BJ (cell line): ENCODE measurements at places on chromosomes 1 and 21.

- no peak for DNase-seq
Observed at GRCh38 chr1:5250336-5250735, 595.9 kb downstream of the AJAP1 start.

DNA sequence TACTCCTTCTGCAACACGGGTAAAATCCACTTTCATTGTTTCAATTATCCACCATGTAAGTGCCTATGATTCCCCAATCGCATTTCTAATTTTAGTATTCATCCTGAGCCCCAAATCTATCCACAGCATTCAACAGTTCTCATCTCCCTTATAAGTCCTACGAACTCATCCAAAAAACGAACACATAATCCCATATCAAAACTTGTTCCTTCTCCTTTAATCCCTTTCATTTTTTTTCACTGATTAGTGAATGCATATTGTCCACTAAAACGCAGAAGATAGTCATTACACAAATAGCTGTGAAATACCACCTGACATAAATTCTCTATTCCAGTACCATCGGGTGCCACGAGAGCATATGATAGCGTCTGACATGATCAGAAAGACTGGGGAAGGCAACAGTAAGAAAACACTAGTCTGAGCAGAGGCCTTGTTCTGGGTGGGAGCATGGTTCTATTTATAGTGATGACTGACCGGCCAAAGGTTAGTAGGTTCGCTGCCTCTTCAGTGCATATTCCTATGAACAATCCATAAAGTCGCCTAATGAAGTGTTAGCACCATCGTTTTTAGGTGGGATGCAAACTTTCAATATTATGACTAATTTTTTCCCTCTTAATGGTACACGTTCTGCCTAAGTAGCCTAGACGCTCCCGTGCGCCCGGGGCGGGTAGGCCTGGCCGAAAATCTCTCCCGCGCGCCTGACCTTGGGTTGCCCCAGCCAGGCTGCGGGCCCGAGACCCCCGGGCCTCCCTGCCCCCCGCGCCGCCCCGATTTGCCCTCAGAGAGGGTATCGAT, 648 bp downstream of the ATP5PF start:
- DNase-seq: no peak

- peak; percentile 48 for DNase-seq
Observed at GRCh38 chr1:82565146-82565545, 764.4 kb downstream of the ADGRL2 start.

GRCh38 chr1:151243683-151244216, 10.8 kb upstream of the PSMD4 start:
- DNase-seq: no peak

DNA sequence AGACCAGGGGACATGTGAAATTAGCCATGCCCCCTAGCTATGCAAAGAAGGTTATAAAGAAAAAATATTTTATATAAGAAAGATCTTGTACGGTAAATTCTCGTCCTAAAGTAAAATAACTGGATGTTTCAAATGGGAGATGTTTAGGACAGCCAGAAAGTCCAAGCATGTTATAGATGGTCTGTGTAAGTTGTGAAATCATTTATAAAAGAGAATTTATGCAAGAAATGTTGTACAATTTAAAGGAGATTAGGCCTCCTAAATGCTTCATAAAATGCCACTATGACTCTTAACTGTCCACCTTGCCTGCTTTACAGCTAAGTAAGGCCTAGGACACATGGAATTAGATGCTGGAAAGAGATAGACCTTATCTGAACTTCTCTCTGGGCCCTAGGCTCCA, 118.1 kb upstream of the POGK start:
- DNase-seq: no peak

- DNase-seq: no peak
Observed at GRCh38 chr1:198641966-198642668, 3.3 kb downstream of the PTPRC start.

- DNase-seq: no peak
Observed at GRCh38 chr1:89022167-89022959, at the start of gene GBP3. Gene GBP3 (minus strand): TSS chr1:89022866. CDS start chr1:89020721, 2,145 bp downstream.

DNA sequence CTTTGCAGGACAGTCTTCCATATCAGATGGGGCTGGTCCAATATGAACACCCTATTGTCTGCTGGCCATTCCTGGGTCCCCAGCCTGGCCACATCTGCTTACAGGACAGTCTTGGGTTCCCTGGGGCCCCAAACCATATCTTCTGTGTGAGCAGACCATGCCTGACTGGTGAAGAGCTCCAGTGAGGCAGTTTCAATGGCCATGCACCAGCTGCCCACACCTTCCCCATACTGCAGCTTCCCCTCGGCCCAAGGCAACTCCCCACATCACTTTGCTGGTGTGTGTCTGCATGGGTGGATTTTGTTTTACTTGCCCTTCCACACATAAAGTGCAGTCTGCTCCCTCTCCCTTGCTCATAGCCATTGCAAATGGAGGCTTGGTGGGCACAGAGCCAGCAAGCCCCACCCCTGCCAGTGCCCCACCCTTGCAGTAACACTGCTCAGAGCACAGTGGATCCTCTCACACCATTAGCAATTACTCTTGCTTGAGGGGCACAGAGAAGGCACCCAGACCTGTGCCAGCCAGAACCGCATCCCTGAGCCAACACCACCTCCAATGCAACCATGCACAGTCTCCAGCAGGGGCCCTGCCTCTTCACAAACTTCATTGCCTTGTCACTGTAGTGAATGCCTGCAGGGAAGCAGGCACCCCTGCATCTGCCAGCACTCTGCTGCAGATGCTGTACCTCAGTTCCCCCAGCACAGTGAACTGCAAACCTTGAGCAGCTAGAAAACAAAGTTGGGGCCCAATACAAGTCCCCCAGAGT, 474.5 kb upstream of the BEND5 start:
- DNase-seq: no peak

DNA sequence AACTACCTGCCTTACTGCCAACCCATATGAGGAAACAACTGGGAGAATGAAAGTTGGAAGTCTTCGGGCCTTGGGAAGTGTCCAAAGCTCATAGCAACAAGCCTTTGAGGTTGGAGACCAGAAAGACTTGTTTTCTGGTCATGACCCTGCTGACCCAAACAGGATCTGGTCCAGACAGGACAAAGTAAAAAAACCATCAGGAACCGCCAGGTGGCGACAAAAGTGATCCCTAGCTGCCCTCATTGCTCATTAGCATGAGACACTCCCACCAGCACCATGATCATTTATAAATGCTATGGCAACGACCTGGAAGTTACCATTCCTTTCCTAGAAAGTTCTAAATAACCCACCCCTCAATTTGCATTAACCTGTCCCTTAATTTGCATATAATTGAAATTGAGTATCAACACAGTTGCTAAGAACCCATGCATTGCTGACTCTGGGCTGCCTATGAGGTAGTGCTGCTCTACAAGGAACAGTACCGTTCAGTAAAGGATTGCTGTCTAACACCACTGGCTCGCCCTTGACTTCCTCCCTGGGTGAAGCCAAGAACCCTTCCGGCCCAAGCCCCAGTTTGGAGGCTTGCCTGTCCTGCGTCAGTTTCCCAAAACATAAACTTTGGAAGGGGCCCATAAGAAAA, 89.0 kb downstream of the URB2 start:
- no peak for DNase-seq

GRCh38 chr1:159861218-159861617, 1.2 kb downstream of the VSIG8 start:
- DNase-seq: no peak

DNA sequence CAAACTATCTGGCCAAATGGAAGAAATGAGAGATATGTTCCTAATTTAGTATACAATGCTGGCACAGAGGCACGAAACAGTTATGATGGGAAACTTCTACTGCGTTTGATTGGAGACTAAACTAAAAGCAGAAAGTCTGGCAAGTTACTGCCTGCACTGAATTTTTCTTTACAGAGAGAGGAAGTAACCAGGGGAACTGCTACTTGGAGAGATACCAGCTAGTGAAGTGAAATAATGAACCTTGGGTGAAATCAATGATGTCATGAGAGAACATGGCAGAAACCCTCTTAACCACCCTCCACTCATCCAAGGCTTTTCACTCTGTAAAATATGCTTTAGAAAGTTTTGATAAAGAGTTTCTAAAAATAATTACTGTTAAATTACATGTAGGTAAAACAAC, 29.3 kb downstream of the NIBAN1 start:
- DNase-seq: no peak

DNA sequence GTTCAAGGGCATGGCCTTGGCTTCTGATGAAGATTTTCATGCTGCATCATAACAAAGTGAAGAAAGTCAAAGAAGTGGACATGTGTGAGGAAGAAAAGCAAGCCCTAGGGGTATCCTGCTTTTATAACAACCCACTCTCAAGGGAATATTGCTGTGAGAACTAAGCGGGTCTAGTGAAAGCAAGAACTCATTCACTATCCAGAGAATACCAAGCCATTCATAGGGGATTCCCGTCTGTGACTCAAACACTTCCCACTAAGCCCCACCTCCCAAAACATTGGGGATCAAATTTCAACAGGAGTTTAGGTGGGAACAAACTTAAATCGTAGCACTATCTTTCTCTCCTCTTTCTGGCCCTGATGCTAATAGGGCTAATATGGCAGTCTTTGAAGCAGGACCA, 98.5 kb upstream of the CTTNBP2NL start:
- DNase-seq: no peak

- DNase-seq: no peak
Observed at GRCh38 chr1:36768486-36769178, 265.7 kb downstream of the GRIK3 start.

DNA sequence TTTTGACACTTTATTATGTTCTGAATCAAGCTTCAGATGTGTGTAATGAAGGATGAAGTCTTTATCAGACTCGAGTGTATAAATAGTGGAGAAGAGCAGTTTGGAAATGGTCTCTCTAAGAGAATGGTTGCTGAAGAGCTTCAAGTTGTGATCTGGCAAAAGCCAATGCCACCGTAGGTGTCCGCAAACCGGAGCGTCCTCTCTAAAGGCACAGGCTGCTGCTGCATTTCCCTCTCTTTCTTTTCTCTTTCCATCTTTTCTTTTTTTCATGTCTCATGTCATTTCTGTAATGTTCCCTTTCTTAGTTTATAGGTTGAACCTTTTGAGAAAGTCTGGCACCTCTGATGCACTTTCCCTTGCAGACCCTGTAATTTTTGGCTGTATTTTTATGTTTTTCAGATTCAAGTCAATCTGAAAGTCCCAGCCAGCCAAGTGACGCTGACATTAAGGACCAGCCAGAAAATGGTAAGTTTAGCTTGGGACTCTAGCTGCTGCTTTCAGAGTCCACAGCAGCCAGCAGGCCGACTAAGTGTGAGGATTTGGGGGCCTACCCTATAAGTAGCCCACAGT, 194.8 kb downstream of the NFIA start:
- DNase-seq: no peak

- DNase-seq: no peak
Observed at GRCh38 chr1:151043163-151043562, 4.4 kb upstream of the C1orf56 start.

GRCh38 chr1:96840396-96840795, 118.8 kb downstream of the PTBP2 start:
- DNase-seq: peak; percentile 57

DNA sequence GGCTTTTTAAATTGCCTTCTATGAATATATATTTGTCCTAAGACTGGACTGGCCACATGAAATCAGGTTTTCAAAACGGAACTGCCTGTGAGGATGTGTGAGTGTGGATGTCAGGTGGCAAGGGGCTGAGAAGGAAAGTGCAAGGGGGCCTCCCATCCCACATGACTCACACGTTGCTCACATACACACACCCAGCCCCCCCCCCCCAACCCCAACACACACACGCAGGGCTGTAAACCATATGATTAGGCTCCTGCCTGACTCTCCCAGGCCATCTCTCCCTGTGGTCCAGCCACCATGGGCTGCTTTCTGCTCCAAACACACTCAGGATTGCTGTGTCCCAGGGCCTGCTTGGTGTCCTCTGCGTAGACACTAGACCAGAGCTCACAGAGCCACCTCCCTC, 22.4 kb downstream of the DEGS1 start:
- no peak for DNase-seq

DNA sequence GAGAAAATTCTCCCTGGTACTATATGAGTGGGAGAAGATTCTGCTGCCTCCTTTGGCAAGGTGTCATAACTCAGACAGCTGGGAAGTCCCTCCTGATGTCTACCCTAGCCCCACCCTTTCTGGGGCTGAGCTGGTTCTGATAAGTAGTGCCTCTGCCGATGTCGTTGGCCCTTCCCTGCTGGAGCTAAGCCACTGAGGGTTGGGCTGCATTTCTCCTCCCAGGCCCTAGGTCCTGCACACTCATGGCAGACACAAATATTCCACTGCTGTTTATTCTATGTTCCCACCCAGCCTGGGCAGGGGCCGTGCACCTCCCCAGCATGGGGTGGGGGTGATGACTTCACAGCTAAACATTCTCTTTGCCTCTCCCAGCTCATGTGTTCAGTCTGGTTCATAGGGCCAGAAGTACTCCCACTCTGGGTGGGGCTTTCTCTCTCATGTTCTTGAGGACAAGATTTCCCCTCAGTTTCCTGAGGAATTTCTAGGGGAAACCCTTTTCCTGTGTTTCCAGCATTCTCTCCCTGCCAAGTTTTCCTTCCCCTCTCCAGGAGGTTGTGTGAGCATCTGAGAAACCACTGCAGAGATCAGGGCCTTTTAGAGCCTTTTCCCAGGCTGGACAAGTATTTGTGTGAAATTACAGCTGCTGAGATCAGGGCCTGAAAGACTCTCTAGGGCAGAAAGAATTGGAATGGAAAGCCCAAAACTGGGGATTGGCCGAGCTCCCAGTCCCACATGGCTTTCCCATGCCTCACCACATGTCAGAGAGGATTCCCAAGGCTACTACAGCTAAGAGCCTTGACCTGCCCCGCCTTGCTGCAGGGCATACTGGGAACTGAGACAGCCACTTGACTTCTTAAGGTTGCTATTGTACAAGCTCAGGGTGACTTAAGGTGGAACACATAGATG, 66.2 kb downstream of the ATP2B4 start:
- peak; percentile 97 for DNase-seq

- DNase-seq: no peak
Observed at GRCh38 chr1:64019818-64020217, 183.6 kb upstream of the UBE2U start.
